ACHN (cell line): ENCODE measurements at places on chromosomes 3 and 15.

DNA sequence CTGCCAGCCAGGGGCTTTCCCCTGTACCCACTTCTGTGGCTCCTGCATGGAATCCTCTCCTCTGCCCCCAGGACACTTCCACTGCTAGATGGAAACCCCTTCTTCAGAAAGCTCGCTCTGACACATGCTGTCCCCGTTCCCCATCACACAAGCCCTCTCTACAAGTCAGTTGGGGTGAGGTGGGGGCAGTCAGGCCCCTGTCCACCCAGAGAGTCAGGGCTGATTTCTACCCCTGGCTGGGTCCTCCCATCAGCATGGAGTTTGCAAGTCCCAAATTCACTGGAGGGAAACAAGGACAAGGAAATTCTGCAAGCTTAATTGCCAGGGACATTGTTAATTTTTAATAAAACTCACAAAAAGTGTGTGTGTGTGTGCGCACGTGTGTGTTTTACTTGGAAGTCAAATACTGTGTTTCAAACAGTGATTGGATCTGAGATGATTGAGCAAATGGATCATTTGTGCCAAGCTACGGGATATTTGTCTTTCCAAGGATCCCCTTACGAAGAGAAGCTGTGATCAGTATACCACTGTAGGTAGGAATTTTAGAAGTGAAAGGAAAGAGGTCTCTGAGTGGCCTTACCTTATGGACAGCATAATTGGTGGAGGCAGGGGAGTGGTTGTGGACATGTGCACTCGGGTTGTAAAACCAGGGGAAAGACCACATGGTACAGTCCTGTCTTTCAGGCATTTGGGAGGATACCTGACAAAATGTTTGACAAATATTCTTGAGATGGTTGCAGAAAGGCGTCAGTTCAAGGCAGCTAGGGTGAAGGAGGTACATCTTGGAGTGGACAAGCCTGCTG, 1.5 kb upstream of the AMOTL2 start:
- no peak for DNase-seq

DNA sequence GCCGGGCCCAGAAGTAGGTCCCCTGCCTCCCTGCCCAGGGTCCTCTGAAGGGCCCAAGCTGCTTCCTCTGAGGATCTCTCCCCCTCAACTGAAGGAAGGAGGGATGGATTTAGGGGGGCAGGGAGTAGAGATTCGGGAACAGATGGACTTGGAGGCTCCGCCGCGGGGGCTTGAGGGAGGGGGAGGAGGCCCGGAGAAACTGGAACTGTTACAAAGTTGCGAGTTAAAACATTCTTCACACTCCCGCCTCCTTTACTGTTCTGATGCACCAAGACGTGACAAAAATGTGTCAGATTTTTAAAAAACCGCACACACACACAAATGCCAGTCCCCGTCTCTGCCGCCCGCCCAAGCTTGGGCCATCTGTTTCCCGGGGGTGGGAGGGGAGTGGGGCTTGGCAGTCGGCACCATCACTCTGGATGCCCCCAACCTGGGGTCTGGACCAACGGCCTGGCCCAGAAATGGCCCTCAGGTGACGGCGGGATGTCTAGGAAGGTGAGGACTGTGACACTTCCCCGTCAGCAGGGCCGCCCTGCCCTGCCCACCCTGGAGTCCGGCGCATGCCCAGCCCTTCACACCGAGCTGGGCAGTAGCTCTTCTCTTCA, 25.0 kb upstream of the LINGO1 start:
- no peak for DNase-seq

GRCh38 chr3:67653425-67654098, 850 bp downstream of the SUCLG2 start:
- DNase-seq: peak; percentile 30

DNA sequence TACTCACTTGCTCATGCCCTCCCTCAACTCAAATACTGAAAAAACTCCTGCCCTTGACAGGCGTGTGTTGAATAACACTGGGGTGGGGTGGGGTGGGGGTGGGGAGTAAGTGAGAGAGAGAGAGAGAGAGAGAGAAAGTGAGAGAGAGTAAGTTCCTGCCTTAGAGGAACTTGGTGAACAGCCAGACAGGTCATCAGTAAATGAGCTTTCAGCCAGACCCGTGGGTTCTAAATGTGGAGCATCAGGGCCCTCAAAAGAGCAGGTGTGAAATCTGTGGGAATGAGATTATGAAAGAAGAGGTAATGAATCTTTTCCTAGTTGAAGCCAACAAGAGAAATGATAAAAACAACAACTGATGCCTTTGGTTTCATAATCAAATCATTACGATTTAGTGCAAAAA, 134.4 kb upstream of the FAM3D start:
- DNase-seq: no peak

GRCh38 chr3:23991306-23991682, 46.2 kb downstream of the NR1D2 start:
- DNase-seq: no peak

GRCh38 chr3:109114746-109115145, 3.2 kb downstream of the MORC1 start:
- no peak for DNase-seq

- no peak for DNase-seq
Measured at GRCh38 chr3:154933581-154933980, 146.5 kb upstream of the MME start.
